ENCODE measurements at places on chromosomes 3 and 15.

DNA sequence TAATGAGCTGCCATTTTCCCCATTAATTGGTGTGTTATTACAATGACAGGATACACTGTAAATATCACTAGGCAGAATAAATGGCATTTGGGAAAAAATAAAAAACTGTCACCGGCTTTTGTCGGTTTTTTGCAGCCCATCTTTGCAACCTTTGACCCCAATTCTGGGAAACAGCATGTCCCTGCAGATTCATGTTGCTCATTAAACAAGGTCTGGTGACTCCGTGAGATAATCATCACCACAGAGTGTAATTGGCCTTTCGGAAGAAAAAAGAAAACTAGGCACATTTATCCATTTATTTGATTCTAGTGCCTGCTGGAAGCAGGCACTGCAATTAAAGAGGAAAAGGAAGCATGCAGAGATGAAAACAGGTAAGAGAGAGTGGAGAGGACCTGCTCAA, 64.5 kb downstream of the TRAT1 start:
- no peak for DNase-seq

GRCh38 chr3:107973152-107973551, 117.7 kb downstream of the CD47 start:
- DNase-seq: no peak

- DNase-seq: no peak
Measured at GRCh38 chr3:134576831-134577230, 74.0 kb downstream of the KY start.

GRCh38 chr3:43748645-43749044, 57.9 kb downstream of the ABHD5 start:
- no peak for DNase-seq

DNA sequence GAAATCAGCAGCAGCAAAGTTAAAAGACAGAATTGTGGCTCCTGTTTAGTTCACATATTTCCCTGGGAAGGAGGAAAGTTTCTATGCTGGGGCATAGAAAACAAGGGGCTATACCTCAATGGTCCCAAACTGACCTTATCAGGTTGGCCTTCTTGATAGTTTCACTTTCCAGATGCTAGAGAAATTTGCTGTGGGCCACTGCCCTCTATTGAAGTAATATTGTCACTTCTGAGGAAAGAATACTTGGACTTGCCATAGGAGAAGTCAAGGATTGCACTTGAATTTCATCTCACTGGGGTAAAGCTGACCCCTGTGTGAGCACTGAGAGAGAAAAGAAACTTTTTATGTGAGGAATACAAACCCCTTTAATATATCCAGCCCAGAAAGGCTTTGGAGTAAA, 49.3 kb upstream of the XCR1 start:
- DNase-seq: no peak

DNA sequence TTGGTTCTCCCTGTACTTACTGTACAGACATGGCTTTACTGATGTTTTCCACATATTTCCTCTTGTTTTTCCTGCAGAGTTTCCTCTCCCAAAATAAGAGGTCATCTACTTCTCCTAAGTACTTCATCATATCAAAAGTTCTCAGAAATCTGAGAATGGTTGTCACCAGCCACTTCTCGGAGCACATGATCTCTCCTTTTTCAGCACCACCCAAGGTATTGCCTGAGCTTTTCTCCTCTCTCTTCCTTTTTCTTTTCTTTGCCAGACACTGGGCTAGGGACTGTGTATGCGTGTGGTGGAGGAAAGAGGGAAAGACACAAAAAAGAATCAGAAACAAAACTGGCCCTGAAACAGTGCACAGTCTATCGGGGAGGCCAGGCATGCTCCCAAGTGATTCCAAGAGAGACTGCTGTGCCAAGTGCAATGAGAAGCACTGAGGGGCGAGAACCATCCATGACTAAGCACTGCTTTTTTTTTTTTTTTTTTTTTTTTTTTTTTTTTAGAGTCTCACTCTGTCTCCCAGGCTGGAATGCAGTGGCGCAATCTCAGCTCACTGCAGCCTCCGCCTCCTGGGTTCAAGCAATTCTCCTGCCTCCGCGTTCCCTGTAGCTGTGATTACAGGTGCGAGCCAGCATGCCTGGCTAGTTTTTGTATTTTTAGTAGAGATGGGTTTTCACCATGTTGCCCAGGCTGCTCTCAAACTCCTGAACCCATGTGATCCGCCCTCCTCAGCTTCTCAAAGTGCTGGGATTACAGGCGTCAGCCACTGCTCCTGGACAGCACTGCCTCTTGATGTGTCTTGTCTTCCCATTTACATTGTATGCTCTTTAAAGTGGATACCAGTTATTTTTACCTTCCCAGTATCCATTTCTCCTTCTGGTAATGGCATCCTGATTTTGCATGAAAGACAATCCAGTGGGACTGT, 194.0 kb upstream of the FEZF2 start:
- no peak for DNase-seq

DNA sequence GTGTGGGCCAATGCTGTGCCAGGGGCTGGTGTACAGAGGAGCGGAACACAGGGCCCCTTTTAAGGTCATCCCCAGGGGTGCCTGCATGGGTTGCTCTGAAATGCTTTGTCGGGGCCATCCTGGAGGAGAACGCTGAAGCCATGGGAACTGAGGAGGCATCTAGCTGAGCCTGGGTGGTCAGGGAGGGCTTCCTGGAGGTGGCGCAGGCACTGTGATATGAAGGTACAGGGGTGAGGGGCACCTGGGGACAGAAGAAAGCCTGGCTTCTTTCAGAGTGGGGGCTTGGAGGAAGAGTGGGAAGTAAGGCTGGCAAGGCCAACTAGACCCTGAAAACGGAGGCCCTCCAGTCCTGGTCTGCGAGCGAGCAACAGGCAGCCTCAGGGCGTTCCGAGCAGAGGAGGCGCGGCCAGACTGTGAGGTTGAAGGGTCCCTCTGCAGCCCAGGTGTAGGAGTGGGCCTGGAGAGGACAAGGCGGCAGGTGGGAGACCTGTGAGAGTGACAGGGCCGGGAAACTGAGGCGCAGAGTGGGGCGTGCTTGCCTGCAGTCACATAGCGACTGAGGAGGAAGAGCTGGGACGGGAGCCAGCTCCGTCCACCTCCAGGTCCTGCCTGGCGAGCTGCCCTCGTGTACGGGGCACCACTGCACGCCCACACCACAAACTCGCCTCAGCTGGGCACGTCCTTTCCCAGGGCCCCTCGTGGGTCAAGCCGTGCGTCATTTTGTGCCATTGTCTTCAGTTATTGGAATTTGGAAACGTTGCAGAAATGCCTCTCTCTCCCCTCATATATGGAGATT, 4.1 kb downstream of the FBLN2 start:
- no peak for DNase-seq

DNA sequence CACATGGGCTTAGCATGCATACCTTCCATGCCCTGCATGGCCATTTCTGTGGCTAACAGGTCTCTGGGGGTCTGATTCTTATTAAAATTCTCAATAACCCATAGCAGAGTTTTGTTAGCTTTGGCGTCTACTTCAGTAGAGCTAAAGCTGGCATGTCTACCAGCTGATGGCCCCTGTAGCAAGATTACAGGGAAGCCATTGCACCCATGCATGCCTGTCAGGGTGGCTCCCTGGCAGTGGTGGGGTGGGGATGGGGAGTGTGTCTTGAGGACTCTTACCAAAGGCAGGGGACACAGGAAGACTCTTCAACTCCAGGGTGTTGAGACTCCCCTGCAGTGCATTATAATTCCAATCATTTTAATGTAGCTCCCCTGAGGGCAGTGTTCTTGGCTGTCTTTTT, 4.7 kb downstream of the KY start:
- DNase-seq: no peak

DNA sequence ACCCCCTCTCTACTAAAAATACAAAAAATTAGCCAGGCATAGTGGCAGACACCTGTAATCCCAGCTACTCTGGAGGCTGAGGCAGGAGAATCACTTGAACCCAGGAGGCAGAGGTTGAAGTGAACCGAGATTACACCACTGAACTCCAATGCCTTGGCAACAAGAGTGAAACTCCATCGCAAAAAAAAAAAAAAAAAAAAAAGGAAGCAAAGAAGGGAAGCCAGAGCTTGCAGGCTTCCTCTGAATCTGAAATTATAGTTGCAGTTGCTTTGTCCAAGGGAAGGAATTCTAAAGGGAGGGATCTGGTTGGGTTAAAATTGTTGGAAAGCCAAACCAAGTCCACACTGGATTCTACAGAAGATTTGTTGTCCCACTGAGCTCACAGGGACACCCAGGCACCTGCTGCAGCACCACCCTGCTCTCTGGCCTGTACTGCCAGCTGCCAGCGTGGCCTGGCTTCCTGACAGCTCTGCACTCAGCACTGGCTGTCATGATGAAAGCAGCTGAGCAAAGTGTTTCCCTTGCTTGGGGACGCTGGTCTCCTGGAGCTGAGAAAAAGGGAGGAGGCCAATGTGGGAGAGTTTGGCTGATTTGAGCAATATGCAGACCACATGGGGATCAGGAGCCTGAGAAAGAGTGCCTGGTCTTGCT, 88.8 kb upstream of the HES1 start:
- DNase-seq: no peak

GRCh38 chr3:9168241-9168741, 81.2 kb downstream of the SRGAP3 start:
- DNase-seq: peak; percentile 61

DNA sequence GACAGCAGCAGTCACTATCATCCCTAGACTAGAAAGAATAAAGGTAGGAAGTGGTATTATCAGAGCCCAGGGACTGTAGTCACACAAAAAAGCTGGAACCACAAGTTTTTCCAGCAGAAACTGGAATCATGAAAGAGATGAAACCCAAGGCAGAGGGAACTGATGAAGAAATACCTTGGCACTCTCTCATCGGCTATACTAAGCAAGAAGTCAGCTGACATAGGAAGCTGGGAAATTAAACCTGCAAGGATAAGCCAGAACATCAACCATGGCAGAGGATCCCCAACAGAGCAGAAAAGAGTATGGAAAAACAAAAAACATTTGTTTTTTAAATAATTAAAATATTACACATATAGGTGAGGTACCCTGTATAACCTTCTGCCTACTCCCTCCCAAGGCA, 86.5 kb downstream of the AQR start:
- DNase-seq: no peak

DNA sequence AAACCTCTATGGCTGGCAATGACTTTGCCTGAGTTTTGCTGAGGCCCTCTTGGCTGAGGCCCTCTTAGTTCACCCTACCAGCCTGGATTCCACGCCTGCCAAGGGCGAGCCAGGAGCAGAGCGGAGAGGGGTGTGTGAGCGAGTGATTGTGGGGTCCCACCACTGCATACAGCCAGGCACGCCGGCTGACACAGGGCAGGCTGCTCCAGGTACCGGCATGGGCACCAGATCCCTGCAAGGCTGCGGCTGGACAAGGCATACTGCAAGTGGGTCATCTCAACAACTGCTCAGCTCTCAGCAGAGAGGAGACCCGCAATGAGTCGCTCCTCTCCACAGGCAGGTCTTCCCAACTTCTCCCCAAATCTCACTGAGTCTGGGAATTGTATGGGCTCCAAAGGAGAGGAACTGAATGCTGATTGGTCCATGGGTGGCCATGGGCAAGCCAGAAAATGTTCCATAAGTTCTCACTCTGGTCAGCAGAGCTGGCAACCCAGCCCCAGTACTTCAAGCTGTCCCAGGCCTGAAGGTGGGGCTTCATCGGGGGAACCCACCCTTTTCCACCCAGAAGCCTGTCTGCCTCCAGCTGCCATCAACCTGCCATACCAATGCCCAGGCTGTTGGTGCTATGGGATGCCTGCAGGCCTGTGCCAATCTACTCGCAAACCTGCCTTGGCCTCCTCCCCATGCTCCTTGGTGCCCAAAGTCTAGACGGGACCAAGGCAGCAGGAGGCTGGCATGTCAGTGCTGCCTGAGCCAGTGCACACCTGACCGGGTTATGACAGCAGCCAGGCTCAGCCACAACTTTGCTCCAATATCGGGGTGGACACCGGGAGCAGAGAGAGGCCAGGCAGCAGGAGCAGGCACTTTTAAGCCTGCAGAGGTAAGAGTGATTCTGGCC, 1273.6 kb upstream of the GBE1 start:
- DNase-seq: no peak

DNA sequence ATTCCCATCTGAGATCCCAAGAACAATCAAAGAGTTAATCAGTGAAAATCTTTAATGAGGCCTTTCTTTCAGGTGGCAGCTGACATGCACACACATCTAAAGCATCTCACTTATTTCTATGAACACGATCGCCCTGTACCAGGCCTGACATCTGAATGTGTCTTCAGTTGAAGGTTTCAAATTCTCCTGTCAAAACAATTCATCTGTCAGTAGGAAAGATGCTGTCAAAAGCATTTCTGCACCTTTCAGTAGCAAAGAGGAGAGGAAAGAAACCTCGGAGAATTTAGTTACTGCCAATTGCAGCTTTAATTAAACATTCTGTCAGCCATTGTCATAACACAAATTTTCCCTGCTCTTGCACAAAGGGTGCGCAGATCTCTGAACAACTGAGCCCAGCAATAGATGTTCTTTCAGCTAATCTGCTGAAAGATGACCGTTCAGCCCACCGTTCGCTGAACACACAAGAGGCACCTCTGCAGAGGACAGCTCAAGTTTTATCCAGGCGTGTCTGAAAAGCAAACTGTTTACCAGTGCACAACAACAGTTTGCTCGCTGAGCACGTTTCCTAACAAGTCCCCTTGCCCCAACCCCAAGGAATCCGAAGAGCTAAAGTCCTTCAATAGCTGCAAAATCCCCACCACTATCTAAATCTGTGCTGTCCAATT, 34.1 kb downstream of the LRIG1 start:
- DNase-seq: no peak

GRCh38 chr15:27672537-27672936, 426.6 kb downstream of the OCA2 start:
- DNase-seq: no peak

GRCh38 chr3:138434875-138435772, 708 bp downstream of the ESYT3 start:
- no peak for DNase-seq

- no peak for DNase-seq
Measured at GRCh38 chr3:33823821-33824220, 25.4 kb downstream of the PDCD6IP start.

DNA sequence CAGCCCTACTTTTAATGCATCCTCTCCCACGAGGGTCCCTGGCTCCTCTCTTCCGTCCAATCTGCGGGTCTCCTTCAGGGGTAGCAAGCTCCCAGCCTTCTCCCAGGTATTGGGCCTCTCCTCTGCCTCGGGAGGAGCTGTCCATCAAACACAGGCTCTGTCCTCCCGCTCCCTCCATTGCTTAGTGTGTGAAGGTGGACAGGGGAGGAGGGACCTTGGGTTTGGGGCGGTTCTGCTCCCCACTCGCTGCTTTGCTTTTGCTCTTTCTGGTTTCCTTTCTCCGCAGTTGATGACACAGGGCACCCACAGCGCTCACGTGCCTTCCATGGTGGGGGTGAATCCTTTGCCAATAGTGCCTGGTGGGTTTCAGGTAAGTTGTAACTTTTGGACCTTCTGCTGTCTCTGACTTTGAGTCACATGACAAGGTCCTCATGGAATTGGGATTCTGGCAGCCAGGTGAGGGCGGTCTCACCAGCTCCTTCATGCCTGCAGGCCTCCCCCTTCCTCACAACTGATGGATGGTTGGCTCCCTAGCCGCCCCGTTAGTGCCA, 18.9 kb downstream of the MUC20 start:
- DNase-seq: no peak

All from stimulated activated CD4-positive, alpha-beta T cell treated with anti-CD3 and anti-CD28 coated beads, Interleukin-4, amount 100 ng/mL, for 1 hour (primary cell).